Upper lobe of right lung (tissue), 1 donor: ENCODE measurements at places on chromosomes 3 and 15.

DNA sequence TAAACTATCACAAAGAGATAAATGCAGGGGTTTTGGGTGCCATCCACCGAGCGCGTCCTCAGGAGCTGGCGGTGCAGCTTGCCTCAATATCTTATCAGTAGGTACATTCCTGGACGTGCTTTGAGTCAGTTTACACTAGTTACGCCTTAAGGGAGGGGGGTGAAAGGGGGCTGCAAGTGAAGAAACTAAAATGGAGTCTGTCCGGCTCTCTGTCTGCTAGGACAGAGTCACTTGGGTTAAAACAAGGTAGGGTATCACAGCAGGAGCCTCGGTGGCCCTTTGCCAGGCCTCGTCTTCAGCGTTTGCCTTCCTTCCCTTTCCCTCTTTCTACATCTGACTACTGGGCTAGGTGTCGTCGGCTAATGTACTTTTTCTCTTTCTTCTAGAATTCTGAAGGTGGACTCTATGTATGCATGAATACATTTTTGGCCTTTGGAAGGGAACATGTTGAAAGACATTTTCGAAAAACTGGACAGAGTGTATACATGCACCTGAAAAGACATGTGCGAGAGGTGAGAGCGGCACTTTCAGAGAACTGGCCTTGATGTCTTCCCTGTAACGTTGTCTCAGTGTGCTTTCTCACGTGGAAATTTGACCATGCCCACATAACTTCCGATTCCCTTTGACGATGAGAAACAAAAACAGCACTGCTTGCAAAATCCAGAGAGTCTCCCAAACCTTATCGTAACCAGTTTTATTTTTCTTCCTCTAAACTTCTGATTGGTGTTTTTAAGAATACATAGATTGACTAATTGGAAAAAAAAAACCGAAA is 28.8 kb downstream of the USP13 start:
- DNase-seq, result no peak
- H3K27me3 ChIP-seq, result no peaks in the 10 kb centered on the region
- H3K4me3 ChIP-seq, result no peak overlapping the region
- H3K4me1 ChIP-seq, result peaks cover 16% of the 10 kb centered on the region
- peaks cover 6% of the 10 kb centered on the region for H3K36me3 ChIP-seq

GRCh38 chr3:111748132-111748531 is 110.9 kb upstream of the PHLDB2 start:
- no peaks in the 10 kb centered on the region for H3K27me3 ChIP-seq
- no peaks in the 10 kb centered on the region for H3K36me3 ChIP-seq
- H3K27ac ChIP-seq, result no peak overlapping the region
- DNase-seq, result no peak

GRCh38 chr3:48919215-48920138 is 835 bp downstream of the ARIH2 start:
- peaks cover 29% of the 10 kb centered on the region for H3K36me3 ChIP-seq
- H3K27me3 ChIP-seq, result no peaks in the 10 kb centered on the region
- peaks cover 17% of the 10 kb centered on the region for H3K4me1 ChIP-seq
- H3K27ac ChIP-seq, result peak overlapping the region; percentile 96
- peak overlapping the region; percentile 95 for H3K4me3 ChIP-seq
- DNase-seq, result no peak

GRCh38 chr3:52444860-52445793 is at the start of gene SEMA3G:
Gene SEMA3G (minus strand): TSS chr3:52445103. CDS start chr3:52445027, 76 bp downstream.
- peak; percentile 92 for DNase-seq
- no peaks in the 10 kb centered on the region for H3K27me3 ChIP-seq
- peaks cover 5% of the 10 kb centered on the region for H3K4me1 ChIP-seq
- peak within 1 kb of the TSS; percentile 28 for H3K4me3 ChIP-seq

GRCh38 chr3:150503402-150504099 is 42.7 kb downstream of the SERP1 start:
- no peak for DNase-seq
- no peak overlapping the region for H3K27ac ChIP-seq
- H3K4me3 ChIP-seq, result no peak overlapping the region
- no peaks in the 10 kb centered on the region for H3K4me1 ChIP-seq
- no peaks in the 10 kb centered on the region for H3K27me3 ChIP-seq

- DNase-seq, result no peak
- no peak overlapping the region for H3K4me3 ChIP-seq
- no peak overlapping the region for H3K27ac ChIP-seq
- H3K27me3 ChIP-seq, result no peaks in the 10 kb centered on the region
Observed at GRCh38 chr15:71447328-71448250, 332.3 kb downstream of the THSD4 start.

GRCh38 chr3:78003090-78003489 is 963.2 kb downstream of the ROBO2 start:
- no peak overlapping the region for H3K4me3 ChIP-seq
- no peak overlapping the region for H3K27ac ChIP-seq
- no peaks in the 10 kb centered on the region for H3K27me3 ChIP-seq
- no peaks in the 10 kb centered on the region for H3K4me1 ChIP-seq
- no peak for DNase-seq

GRCh38 chr15:100461049-100461448 is 67.7 kb downstream of the CERS3 start:
- H3K36me3 ChIP-seq, result no peaks in the 10 kb centered on the region
- no peak overlapping the region for H3K27ac ChIP-seq
- H3K4me1 ChIP-seq, result no peaks in the 10 kb centered on the region
- DNase-seq, result no peak
- no peak overlapping the region for H3K4me3 ChIP-seq

DNA sequence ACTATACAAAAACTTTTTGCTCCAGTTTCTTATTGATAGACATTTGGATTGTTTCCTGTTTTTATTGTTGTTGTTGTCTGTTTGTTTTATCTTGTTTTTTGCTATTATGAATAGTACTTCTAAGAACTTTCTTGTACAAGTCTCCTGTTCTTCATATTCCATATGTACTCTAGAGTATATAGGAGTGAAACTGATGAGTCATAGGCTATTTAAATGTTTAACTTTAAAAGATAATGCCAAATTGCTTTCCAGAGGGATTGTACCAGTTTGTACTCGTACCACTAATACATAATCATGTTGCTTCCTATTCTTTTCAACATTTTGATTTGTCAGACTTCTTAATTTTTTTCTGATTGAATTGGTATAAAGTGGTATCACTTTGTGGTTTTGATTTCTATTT is 19.6 kb downstream of the LRRC49 start:
- H3K36me3 ChIP-seq, result no peaks in the 10 kb centered on the region
- H3K4me1 ChIP-seq, result no peaks in the 10 kb centered on the region
- H3K27ac ChIP-seq, result no peak overlapping the region
- H3K27me3 ChIP-seq, result no peaks in the 10 kb centered on the region

GRCh38 chr3:108202080-108202479 is 20.1 kb downstream of the IFT57 start:
- H3K4me3 ChIP-seq, result no peak overlapping the region
- H3K4me1 ChIP-seq, result no peaks in the 10 kb centered on the region
- H3K27me3 ChIP-seq, result no peaks in the 10 kb centered on the region
- H3K27ac ChIP-seq, result no peak overlapping the region
- no peak for DNase-seq
- peaks cover 19% of the 10 kb centered on the region for H3K36me3 ChIP-seq

DNA sequence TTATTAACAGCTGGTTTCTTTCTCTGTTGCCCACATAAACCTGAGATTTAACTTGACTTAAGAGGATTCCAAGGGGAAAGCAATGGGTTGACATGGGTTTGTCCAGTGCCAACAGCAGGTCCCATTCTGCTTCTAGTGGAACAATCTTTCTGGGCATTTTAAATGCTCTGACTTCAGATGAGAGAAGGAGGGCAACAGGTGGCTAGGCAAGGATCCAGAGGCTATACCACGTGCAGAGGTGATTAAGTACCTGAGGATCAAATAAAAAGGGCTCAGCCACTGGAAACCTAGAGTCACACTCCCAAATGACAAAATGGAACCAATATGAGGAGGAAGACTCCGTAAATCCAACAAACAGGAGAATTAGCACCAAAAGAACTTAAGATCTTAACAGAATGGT is 28.5 kb downstream of the CMTM6 start:
- H3K36me3 ChIP-seq, result peaks cover 16% of the 10 kb centered on the region
- H3K27ac ChIP-seq, result no peak overlapping the region
- no peaks in the 10 kb centered on the region for H3K27me3 ChIP-seq
- DNase-seq, result no peak

DNA sequence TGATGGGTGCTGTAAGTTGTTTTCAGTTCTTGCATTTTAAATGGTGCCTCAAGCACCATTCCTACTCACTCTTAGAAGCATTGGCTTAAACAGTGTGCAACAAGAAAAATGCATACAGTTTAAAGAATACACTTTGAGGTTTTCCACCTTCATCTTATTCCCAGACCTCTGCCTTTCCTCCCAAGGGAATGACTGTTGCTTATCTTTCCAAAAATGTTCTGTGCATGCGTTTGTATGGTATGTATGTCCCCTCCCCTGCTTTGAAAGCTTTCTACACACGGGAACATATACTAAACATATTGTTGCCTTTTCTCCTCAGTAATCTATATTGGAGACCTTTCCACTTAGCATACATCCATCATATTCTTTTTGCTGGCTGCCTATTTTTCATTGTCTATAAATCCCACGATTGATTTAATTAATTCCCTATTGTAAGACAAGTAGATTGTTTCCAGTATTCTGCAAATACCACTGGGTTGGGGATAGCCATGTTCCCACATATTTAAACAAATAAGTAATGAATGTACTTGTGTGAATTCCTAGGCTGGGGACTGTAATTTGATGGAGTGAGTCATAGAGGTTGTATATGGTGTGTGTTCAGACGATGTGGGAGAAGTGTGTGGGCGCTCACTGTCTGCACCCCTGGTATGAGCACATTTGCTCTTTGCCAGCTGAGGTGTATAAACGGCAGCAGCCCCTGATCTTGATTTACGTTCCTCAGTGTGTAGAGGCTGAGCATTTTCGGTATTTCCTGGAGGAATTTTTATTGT is 5.8 kb downstream of the TRAK1 start:
- H3K27me3 ChIP-seq, result no peaks in the 10 kb centered on the region
- DNase-seq, result no peak
- no peak overlapping the region for H3K27ac ChIP-seq
- H3K4me1 ChIP-seq, result peaks cover 39% of the 10 kb centered on the region

- H3K4me1 ChIP-seq, result peaks cover 10% of the 10 kb centered on the region
- no peaks in the 10 kb centered on the region for H3K36me3 ChIP-seq
- no peak overlapping the region for H3K4me3 ChIP-seq
- H3K27me3 ChIP-seq, result no peaks in the 10 kb centered on the region
Observed at GRCh38 chr3:177287231-177287630, 89.9 kb upstream of the TBL1XR1 start.

GRCh38 chr3:63613561-63613960 is 38.9 kb upstream of the SNTN start:
- no peaks in the 10 kb centered on the region for H3K4me1 ChIP-seq
- H3K4me3 ChIP-seq, result no peak overlapping the region
- no peaks in the 10 kb centered on the region for H3K36me3 ChIP-seq
- no peak overlapping the region for H3K27ac ChIP-seq
- no peak for DNase-seq

DNA sequence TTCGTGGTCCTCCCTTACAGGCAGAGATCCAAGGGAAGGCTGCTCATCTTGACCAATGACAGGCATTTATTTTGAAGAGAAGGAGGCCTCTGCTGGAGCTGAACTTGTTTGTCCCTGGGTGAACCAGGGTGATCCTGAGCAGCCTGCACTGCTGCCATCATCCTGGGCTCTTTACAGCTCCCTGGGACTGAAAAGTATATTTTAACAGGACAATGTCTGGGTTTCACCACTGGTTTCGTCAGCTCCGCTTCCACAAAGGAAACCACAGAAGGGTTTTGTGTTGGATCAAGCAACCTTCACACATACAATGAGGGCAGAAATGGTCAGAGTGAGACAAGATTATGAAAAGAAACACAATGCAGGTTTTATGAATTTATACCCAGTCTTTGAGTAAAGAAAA is 400.7 kb upstream of the TPM1 start:
- no peaks in the 10 kb centered on the region for H3K4me1 ChIP-seq
- H3K27ac ChIP-seq, result no peak overlapping the region
- H3K4me3 ChIP-seq, result no peak overlapping the region
- H3K36me3 ChIP-seq, result no peaks in the 10 kb centered on the region
- H3K27me3 ChIP-seq, result no peaks in the 10 kb centered on the region

DNA sequence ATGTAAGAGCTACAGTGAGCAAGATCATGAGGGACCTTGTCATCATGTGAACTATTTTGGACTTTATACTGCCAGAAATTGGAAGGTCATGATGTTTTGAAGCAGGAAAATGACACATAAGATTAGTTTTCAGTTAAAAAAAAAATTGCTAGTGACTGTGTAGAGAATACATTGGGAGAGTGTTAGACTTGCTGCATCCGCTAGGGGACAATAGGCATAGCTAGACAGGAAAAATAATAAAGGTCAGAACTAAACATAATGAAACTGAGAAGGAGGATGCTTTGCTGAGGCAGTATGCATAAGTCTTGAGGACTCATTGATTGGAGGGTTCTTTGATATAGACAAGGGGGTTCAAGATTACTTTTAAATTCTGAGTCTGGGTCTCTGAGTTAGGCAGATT is 275.8 kb upstream of the KCNH8 start:
- H3K27ac ChIP-seq, result no peak overlapping the region
- no peak overlapping the region for H3K4me3 ChIP-seq
- H3K27me3 ChIP-seq, result no peaks in the 10 kb centered on the region
- no peaks in the 10 kb centered on the region for H3K36me3 ChIP-seq
- H3K4me1 ChIP-seq, result no peaks in the 10 kb centered on the region
